GM12878 (cell line): ENCODE measurements at places on chromosomes 12 and 14. TPM values are rescaled to one million over a fixed set of nuclear protein-coding genes. Genes with fewer than 3 reads are reported as not detected.

Gene ANO4
- not detected in 2 replicates for total RNA-seq

Gene INHBE
- 0.64 and 0.77 TPM in 2 replicates for total RNA-seq

Gene ACOT6
- total RNA-seq: not detected in 2 replicates

Gene SALL2
- 6.2 and 6.3 TPM in 2 replicates for total RNA-seq
